ENCODE measurements at places on chromosomes 4 and X.

DNA sequence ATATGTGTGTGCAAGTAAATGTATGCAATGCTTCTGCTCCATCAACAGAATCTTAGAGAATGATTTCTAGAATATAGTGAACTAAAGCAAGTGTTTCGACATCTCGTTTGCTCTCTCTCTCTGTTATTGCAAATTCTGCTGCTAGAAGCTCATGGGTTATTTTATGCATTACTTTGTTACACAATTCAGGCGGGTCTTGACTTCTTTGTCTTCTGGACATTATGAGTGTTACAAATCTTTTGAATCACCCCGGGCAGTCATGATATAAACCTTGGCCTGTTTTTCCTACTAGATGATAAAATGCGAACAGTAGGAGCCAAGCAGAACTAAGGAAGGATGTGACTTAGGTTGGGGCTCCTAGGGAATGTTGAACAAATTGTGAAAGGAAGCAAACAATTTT is 166.4 kb upstream of the SFRP2 start:
- no peak for DNase-seq
- H3K27me3 ChIP-seq = no peaks in the 10 kb centered on the region
- H3K36me3 ChIP-seq = no peaks in the 10 kb centered on the region
- H3K4me1 ChIP-seq = no peaks in the 10 kb centered on the region

DNA sequence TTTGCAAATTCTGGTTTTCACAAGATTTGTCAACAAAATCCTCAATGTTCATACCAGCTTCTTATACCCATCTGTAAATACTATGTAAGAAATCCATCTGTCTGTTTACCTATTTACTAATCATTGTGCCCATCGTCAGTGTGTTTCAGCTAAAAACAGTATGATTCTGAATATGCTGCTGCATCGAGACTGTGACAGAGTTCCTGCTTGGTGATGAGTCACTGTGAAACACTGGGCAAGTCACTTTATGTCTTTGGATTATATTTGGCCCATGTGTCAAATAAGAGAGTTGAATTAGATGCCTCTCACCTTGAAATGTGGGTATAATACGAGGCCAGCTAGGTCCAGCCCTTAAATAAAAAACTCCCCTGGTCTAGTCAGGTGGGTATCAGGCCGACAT is 79.3 kb downstream of the CBLL2 start:
- no peak overlapping the region for H3K4me3 ChIP-seq
- no peak overlapping the region for H3K27ac ChIP-seq
- H3K36me3 ChIP-seq = no peaks in the 10 kb centered on the region
- DNase-seq = no peak

GRCh38 chr4:141645611-141646340 is 9.4 kb downstream of the IL15 start:
- no peaks in the 10 kb centered on the region for H3K4me1 ChIP-seq
- no peaks in the 10 kb centered on the region for H3K36me3 ChIP-seq
- no peak for DNase-seq
- H3K27ac ChIP-seq = no peak overlapping the region
- no peak overlapping the region for H3K4me3 ChIP-seq

- H3K36me3 ChIP-seq = no peaks in the 10 kb centered on the region
- H3K27ac ChIP-seq = no peak overlapping the region
- DNase-seq = no peak
- H3K4me3 ChIP-seq = no peak overlapping the region
These were observed 86.5 kb downstream of the MAGED4 start for GRCh38 chrX:52271206-52271605.

- H3K27me3 ChIP-seq = no peaks in the 10 kb centered on the region
- H3K27ac ChIP-seq = no peak overlapping the region
- no peak for DNase-seq
- no peak overlapping the region for H3K4me3 ChIP-seq
- H3K36me3 ChIP-seq = peaks cover 43% of the 10 kb centered on the region
These were observed 21.3 kb downstream of the QDPR start for GRCh38 chr4:17490575-17491059.

DNA sequence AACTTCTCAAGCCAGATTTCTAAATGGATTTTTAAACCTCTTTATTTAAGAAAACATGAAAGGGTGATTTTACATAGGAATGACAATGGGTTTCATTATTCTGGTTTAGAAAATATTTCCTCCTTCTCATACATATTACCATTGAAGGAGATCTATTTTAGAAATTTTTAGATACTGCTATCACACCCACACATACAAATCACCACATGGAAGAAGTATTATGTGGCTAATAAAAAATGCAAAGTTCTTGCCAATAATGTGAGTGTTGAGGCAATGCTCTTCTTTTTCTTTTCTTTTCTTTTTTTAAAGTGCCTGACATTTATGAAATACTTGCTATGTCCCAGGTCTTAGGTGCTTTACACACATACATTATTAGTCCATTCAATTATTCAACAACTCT is 6.8 kb downstream of the STAP1 start:
- no peak overlapping the region for H3K27ac ChIP-seq
- H3K4me3 ChIP-seq = no peak overlapping the region
- DNase-seq = no peak

DNA sequence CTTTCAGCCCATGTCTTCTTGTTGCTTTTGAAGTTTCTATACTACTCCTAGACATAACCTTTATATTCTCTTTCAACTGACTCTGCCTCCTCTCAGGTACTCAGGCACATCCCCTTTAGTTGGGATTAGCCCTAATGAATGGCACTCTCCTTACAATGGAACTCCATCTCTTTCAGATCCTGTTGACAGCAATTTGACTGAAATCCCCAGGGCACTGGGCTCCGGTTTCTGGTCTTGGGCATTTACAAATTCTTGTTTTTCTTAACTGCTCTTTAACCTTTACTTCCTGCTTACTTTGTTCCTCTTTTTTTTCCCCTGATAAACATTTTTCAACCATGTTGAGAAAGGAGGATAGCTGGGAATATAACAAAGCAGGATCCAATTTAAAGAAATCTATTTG is 68.9 kb downstream of the ENOX2 start:
- no peak overlapping the region for H3K4me3 ChIP-seq
- DNase-seq = no peak
- no peaks in the 10 kb centered on the region for H3K36me3 ChIP-seq

GRCh38 chrX:17638731-17639130 is 98.6 kb upstream of the SCML1 start:
- DNase-seq = no peak
- H3K36me3 ChIP-seq = no peaks in the 10 kb centered on the region
- H3K27me3 ChIP-seq = peaks cover 14% of the 10 kb centered on the region
- no peak overlapping the region for H3K27ac ChIP-seq

DNA sequence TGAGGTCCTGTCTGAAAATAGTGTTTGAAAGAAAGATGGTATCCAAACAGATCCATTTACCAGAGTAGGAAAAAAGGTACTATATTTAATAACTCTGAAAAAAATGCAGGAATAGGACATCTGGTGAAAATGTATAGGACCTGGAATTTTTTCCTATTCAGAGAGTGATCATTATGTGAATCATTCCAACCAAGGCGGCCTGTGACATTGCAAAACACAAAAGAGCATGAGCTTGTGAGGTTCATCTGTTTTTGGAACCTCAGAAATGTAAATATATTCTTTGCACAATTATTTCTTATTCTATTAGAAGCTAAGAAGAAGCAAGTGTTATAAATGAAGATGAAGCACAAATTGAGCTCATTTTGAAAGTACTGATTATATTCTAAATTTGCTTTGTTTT is 2.0 kb downstream of the C4orf51 start:
- no peak overlapping the region for H3K4me3 ChIP-seq
- H3K36me3 ChIP-seq = no peaks in the 10 kb centered on the region
- DNase-seq = no peak
- no peaks in the 10 kb centered on the region for H3K27me3 ChIP-seq
- H3K27ac ChIP-seq = no peak overlapping the region

Measured in spinal cord (tissue), 10 donors.